Subcutaneous preadipocyte (primary cell): ENCODE measurements at places on chromosomes 2 and 18. TPM values are rescaled to one million over a fixed set of nuclear protein-coding genes. Genes with fewer than 3 reads are reported as not detected.

GPR45 gene
- total RNA-seq, result not detected in 2 replicates

FAM228B gene
- total RNA-seq, result 3.9 and 5.1 TPM in 2 replicates

BUB1 gene
- 36.7 and 68.6 TPM in 2 replicates for total RNA-seq

RALBP1 gene
- 55.1 and 83.1 TPM in 2 replicates for total RNA-seq

CHRNA1 gene
- under 0.01 TPM in 1 of 2 replicates, not detected in the other for total RNA-seq

ZBTB7C gene
- total RNA-seq, result under 0.01 TPM in 2 replicates
